ENCODE measurements at places on chromosomes 16 and 17.
A peak's percentile ranks its signal among the peaks of the same experiment; 100 is the strongest.

GRCh38 chr16:54375071-54375470 is 88.5 kb upstream of the IRX3 start:
- no peak for DNase-seq

DNA sequence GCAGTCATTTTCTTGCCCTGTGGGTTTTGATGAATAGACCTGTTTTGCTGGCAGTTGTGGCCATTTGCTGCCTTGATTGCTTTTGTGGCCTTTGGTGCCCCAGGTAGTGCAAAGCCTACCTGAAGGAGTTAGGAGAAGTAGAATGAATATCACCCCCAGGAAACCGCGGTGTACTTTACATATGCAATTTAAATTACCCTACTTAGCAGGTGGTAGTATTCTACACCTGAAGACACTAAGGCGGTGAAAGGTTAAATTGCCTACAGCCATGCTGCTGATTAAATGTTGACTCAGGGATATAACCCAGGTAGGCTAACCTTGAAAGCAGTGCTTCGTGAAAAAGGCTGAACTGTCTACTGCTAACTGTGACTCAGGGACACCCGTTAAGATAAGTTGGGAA is 27.2 kb upstream of the WWOX start:
- DNase-seq = no peak

DNA sequence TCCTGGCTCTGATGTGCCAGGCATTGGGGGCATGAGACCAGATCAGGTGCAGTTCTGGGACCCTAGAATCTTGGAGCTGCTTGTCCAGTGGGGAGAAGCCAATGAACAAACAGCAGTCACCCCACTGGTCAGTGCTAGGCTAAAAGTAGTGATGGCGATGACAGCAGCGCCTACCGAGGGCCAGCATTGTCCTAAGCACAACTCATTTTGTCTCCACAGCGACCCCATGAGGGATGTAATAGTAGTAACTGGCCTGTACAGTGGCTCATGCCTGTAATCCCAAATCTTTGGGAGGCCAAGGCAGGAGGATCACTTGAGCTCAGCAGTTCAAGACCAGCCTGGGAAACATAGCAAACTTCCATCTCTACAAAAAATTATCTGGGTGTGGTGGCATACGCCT is 6.2 kb downstream of the SMCR8 start:
- DNase-seq = peak; percentile 25

DNA sequence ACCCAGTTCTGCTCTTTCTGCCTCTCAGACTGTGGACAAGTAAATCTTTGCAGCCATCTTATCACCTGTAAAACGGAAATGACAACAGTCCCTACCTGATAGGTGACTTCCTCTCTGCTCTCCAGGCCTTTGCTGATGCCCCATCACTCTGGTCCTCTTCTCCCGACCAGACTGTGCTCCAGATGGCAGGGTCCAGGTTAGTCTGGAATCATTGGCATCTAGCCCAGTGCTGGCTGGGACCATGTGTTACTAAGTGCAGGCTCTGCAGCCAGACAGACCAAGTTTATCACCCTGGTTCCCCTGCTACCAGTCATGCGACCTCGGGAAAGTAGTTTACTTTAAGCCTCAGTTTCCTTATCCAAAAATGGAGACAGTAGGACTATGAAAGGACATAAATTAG is 1.8 kb upstream of the NUBP1 start:
- DNase-seq = no peak

Data from ELR (cell line).